ENCODE measurements at places on chromosomes 1 and 21.

- DNase-seq, result no peak
These were observed 283.1 kb downstream of the GRIK1 start for GRCh38 chr21:29656504-29657239.

- peak; percentile 78 for DNase-seq
These were observed at the start of gene BEND5 for GRCh38 chr1:48776393-48777218. TSS of gene BEND5 (minus strand) at chr1:48776891. CDS start at chr1:48776831, 60 bp downstream.

DNA sequence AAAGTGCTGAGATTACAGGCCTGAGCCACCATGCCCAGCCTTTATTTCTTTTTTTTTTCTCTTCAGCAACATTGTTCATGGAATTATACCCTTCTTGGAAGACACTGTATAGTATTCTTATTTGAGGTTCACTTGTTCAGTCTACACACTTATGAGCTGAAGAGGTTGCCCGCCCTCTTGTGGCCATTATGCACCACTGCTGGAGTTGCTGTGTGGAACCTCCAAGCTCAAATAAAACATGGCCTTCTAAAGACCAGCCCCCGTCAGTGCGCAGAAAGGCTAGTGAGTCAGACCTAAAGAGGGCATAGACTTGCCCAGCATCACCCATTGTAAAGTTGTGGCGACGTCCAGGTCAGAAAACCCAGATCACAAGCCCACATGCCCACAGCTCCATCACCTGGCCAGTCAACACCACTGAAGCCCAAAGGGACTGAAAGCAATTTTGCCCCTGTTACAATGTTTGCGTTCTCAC is 20.4 kb downstream of the LURAP1 start:
- DNase-seq, result peak; percentile 62

DNA sequence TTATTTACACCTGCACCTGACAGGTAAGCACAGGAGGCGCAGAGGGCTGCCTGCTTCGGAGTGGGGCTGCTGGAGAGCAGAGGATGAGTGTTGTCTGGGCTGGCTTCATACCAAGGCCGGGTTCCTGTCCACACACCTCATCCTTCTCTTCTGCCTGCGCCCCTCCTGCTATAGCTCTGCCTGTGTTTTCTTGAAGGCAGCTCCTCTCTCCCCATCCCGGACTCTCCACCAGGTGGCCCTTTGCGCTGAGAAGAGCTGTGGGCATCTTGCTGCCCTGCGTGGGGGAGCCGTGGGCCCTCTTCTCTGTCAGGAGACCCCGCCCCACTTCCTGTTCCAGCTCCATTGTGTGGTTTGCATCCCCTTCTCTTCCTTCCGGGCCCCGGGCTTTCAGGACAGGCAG is 35.0 kb downstream of the ARHGEF10L start:
- DNase-seq, result no peak

DNA sequence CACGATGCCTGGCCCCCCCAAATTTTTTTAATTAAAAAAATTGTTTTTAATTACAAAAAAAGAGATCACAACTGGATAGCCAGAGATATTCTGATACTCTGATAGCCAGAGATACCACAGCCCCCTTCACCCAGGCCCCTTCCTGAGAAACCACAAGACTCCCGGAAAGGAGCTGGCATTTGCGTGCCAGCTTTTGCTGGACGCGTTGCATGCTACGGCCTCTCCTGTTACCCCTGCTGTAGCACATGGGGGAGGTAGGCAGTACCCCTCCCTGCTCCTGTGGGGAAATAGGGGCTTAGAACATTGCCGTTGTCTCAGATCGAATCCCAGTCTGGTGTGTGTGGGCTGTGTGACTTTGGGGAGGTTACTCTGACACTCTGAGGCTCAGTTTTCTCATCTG is 22.7 kb downstream of the MFAP2 start:
- DNase-seq, result no peak

DNA sequence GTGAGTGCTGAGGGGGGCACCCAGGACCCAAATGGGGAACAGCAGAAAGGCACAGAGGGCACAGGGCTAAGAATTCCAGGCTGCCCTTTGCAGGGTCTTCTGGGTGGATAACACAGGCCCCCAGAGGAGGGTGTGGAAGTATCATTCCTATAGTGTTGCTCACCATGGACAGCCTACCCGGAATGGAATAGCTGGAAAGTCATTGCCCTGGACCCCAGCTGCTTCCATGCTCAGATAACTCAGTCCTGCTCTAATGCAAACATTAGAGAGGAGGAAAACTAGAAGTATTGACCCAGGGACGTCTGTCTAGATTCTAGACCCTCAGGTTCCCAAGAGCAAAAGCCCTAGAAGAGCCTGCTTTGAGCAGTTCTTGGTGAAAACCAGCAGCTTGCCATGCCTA is 24.7 kb downstream of the SLC6A17 start:
- DNase-seq, result no peak

- no peak for DNase-seq
These were observed 1.1 kb upstream of the B3GALT5 start for GRCh38 chr21:39611551-39612190.

DNA sequence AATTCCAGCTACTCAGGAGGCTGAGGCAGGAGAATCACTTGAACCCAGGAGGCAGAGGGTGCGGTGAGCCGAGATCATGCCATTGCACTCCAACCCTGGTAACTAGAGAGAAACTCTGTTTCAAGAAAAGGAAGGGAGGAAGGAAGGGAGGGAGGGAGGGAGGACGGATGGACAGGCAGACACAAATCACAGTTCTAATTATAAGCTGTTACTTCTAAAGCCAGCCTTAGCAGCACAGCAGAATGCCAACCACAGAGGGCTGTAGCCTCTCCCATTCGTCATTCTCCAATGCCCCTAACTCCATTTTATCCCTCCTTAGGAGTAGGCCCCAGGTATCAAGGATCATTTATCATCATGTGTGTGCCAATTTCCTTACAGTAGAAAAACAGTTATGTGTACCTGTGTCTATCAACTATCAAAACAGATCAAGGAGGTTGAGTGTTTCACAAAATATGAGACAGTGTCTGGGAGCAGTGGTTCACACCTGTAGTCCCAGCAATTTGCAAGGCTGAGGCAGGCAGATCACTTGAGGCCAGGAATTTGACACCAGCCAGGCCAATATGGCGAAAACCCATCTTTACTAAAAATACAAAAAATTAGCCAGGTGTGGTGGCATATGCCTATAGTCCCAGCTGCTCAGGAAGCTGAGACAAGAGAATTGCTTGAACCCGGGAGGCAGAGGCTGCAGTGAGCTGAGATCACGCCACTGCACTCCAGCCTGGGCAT is 19.1 kb downstream of the USP48 start:
- no peak for DNase-seq

DNA sequence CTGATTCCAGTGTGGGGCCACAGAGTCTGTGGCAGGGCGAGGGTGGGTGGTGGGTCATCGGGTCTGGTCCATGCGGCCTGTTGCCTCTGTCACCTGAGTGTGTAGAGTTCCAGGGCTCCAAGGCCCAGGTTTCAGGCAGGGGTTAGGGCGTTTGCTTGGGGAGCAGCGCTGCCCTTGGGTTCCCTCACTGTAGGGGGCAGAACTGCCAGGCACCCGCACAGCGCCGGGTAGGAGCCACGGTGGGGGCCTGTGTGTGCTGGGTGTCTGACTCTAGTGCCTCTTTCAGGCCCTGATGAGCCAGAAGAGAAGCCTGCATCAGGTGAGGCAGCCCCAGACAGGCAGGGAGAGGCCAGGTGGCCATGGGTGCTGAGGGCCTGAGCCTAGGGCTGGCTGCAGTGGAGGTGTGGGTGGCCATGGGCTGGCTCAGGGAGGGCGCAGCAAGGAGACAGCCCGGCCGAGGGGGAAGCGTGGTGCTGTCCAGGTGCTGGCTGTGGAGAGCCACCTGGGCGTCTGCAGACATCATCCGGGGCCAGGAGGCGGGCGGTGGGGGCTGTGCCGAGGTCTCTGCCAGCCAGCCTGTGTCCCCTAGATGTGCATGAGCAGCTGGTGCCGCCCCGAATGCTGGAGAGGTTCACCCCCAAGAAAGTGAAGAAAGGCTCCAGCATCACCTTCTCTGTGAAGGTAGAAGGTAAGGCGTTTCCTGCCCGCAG is 72.3 kb downstream of the TRIM11 start:
- DNase-seq, result no peak

- DNase-seq, result no peak
These were observed 148.3 kb downstream of the KCNJ6 start for GRCh38 chr21:37767984-37768383.

DNA sequence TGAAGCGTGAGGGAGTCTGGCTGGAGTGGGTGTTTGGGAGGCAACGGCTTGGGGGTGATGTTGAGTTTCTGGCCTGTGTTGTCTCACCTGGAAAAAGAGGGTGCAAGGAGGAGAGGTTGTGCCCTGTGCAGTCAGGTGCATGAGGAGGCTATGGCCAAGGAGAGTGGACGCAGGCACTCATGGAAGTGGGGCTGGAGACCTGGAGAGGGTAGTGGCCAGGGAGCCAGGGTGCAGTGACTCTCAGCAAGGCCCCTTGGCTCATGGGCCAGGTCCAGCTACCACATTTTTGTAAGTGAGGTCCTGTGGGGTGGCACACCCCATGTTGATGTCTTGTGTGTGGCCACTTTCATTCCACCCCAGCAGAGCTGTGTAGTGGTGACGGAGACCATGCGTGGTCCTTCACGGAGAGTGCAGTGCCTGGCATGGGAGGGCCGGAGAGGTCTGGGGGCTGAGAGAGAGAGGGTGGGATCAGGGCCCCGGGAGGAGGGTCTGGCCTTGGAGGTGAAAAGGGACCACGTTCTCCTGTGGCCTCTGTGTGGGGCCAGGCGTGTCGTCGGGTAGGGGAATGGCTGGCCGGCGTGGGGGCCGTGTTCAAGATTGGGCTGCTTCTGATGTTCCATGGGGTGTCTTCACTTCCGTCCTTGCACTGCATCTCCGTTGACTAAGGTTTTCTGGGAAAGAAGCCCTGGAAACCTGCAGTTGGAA is 6.1 kb downstream of the SNAP47 start:
- DNase-seq, result no peak

DNA sequence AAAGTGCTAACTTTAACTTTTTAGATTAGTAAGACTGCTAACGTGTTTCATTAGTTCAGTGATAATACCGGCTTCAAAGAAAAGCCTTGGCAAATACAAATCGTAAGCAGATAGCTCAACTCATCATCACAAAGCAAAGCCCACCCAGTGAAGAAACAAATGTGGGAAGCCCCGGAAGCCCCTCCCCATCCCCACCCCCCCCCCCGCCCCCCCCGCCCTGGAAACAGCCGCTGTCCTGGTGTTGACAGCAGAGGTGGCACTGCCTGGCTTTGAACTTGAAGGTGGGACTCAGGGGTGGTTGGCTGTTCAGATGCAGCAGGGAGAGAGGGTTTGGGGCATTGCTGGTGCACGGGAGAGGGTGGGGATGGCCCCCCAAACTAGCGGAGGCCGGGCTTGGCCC is 14.1 kb downstream of the PDXK start:
- DNase-seq, result no peak

DNA sequence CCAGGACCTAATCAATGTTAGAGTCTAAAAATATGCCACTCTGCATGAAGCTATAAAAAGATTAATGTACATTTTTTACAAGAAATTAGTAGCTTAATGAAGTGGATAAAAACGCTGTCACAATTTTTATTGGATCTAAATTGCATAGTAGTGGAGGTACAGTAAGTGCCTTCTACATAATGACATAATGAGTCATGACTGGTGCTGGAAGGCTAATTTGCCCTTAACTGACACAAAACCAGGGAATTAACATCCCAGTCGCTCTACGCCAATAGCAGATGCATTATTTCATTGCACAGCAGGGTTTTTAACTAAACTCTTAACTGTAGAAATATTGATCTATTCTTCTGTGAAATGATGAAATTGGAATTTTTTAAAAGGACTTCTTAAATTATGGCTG is 33.3 kb downstream of the RRAGC start:
- no peak for DNase-seq

DNA sequence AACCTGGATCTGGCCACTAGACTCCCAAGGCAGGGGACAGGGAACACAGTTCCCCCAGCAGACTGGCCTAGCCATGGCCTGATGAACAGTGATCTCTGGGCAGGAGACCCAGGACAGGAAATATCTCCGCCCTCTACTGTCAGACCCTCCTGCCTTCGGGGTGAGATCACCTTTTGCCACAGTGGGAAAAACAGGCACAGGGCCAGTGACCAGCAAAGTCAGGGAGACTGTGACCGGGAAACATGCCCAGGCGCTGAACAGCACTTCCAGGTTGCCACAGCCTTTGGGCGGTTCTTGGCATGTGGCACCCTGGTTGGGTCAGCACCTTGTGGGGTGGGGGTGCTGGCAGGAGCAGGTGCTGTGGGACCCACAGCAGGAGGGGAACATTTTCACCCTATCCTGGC is 8.9 kb upstream of the ZNF669 start:
- no peak for DNase-seq

GRCh38 chr1:87299661-87300060 is 29.0 kb upstream of the LMO4 start:
- no peak for DNase-seq

DNA sequence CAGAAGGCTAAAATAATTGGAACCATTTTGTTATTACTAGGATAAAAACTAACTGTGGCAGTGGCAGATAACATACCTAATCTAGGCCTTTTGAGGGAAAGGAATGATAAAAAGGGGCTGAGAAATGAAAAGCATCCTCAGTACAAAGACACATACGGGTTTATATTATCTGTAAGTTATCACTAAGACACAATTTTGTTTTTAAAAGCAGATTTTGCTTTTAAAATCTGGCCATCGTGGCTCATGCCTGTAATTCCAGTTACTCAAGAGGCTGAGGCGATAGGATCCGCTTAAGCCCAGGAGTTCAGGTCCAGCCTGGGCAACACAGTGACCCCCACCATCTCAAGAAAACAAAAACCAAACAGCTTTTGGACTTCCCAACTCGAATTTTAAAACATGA is 24.8 kb upstream of the HP1BP3 start:
- no peak for DNase-seq

- no peak for DNase-seq
These were observed 20.9 kb downstream of the SLAMF1 start for GRCh38 chr1:160625725-160626498.

GRCh38 chr1:1040004-1040991 is 20.4 kb downstream of the AGRN start:
- DNase-seq, result peak; percentile 85

GRCh38 chr1:94081566-94082344 is 39.2 kb downstream of the ABCA4 start:
- DNase-seq, result no peak

- DNase-seq, result no peak
These were observed 8.1 kb upstream of the NCF2 start for GRCh38 chr1:183598386-183598785.

DNA sequence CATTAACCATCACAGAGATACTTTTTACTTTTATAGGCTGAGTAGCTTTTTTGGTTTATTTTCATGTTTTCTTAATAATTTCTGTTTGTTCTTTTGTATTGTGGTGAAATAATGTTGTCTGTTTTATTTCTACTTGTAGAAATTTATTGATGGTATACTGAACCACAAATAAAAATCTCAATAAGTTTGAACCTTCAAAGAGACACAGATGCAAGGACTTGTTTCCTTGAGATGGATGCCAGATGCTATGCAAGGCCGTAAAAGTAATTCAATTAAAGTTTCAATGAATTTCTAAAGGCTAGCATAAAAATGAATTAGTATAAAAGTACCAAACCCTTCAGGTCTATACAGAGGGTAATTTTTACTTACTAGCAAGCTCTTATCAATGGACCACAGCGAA is 873.5 kb downstream of the TTLL7 start:
- DNase-seq, result no peak

DNA sequence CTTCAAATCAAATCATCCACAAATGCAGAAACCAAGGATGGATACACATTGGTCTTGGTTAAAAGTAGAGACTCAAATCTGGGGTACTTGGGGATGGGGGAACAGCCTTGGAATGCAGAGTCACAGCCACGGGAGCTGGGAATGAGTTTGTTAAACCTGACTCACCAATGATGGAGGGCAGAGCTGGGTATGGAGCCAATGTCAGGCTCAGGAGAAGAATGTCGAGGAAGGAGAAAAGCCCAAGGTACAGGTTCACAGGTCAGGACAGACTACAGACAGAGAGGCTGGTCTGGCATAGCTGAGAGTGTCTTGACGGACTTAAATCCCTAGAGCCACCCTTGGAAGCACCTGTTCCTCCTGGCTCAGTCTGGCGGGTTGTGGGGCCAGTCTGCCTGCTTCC is 237.6 kb downstream of the NTNG1 start:
- DNase-seq, result no peak

Data from nephron progenitor cell (in vitro differentiated cells).